ENCODE measurements at places on chromosomes 5 and 9.

GRCh38 chr9:120916588-120916987, 10.0 kb downstream of the TRAF1 start:
- peak overlapping the region; percentile 30 for H3K27ac ChIP-seq
- H3K36me3 ChIP-seq = no peaks in the 10 kb centered on the region
- H3K27me3 ChIP-seq = no peaks in the 10 kb centered on the region
- H3K4me3 ChIP-seq = no peak overlapping the region

- H3K27ac ChIP-seq = peak overlapping the region; percentile 18
- no peak overlapping the region for H3K4me3 ChIP-seq
- H3K27me3 ChIP-seq = no peaks in the 10 kb centered on the region
- no peaks in the 10 kb centered on the region for H3K4me1 ChIP-seq
- no peak for DNase-seq
- H3K36me3 ChIP-seq = no peaks in the 10 kb centered on the region
Observed at GRCh38 chr9:37668116-37668601, 17.4 kb downstream of the FRMPD1 start.

- H3K27ac ChIP-seq = no peak overlapping the region
- no peaks in the 10 kb centered on the region for H3K4me1 ChIP-seq
- H3K27me3 ChIP-seq = no peaks in the 10 kb centered on the region
- no peak overlapping the region for H3K4me3 ChIP-seq
- DNase-seq = no peak
Observed at GRCh38 chr9:20398536-20399338, 223.6 kb downstream of the MLLT3 start.

DNA sequence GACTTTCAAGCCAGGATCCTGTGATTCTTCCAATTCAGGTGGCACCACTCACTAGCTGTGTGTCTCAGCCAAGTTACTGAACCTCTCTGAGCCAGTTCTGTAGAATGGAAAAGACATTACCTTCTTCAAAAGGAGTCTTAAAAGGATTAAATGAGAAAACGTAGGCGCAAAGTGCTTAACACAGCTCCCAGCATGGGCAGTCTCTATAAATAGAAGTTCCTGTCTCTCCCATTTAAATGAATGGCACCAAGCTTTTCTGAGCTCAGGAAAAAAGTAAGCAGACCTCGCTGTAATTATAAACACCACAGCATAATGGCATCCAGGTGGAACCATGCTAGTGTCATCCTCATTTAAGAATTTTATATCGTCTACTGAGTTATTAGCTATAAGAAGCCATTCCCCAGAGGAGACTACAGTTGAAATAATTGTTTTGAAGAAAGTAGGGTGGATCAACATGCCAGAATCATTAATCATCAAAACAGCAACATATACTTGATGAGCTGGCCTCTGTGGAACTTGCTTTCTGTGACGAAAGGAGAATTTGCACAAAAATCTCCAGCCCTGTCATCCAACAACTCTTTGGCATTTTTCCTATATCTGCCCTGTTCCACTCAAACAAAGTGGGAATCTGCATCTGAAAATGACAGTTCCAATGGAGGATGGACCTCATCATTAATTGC, 188.9 kb downstream of the SPOCK1 start:
- DNase-seq = no peak
- no peaks in the 10 kb centered on the region for H3K27me3 ChIP-seq
- no peak overlapping the region for H3K4me3 ChIP-seq
- no peaks in the 10 kb centered on the region for H3K4me1 ChIP-seq
- H3K27ac ChIP-seq = no peak overlapping the region
- H3K36me3 ChIP-seq = no peaks in the 10 kb centered on the region

- peak overlapping the region; percentile 88 for H3K27ac ChIP-seq
- H3K27me3 ChIP-seq = no peaks in the 10 kb centered on the region
- H3K36me3 ChIP-seq = no peaks in the 10 kb centered on the region
Observed at GRCh38 chr5:145948047-145948446, 11.7 kb downstream of the SH3RF2 start.
